ENCODE measurements at places on chromosomes 12 and 14.

DNA sequence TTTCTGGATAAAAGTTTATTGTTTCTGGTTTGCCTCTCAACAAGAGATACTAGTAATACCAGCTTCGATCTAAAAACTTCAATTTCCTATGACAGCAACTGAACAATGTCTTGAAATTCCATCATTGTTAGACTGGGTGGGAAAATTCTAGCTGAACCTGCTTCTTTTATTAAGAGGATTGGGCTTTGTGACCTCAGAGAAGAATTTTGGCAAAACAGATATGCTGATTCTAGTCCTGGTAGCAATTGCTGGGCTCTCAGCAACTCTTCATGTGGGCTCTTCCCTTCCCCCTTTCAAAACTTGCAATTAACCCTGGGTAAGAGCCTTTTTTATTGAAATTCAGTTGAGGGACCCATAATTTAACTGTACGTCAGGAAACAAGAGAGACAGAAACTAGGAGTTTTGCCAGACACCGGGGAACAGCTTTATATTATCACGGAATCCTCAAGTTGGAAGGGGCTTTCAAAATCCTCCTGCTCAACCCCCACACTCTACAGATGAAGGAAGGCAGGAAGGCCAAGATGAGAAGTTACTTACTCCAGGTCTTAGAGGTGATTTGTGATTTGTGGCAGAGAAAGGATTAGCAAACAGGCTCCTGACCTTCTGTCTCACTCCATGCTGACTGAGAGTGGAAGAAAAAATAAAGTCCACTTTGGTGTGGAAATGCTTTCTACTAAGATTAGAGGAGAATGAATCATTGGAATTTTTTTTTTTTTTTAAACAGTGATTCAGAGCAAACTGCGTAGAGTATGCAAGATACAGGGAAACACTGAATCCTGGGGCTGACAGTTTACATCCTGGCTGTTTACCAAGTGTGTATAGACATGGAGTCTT, 239.0 kb upstream of the ATP2B1 start:
- DNase-seq = peak; percentile 13

GRCh38 chr14:74627076-74627475, 15.0 kb upstream of the LTBP2 start:
- no peak for DNase-seq

- DNase-seq = no peak
Measured at GRCh38 chr12:106074361-106074705, 64.4 kb downstream of the NUAK1 start.

DNA sequence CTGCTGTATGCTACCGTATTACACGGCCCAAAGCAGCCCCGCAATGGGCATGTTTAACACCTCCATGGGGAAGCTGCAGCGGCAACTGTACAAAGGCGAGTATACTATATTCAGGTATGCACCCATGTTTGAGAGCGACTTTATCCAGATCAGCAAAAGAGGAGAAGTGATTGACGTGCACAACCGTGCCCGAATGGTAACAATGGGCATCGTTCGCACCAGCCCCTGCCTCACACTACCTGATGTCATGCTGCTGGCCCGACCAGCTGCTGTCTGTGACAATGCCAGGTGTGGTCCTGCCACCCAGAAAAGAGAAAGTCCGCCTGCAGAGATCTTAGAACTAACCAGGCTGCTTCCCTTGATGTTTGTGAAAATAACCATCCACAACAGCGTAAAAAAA, 630 bp downstream of the GARIN6 start:
- DNase-seq = no peak

GRCh38 chr12:46109343-46110222, 119.2 kb upstream of the SCAF11 start:
- no peak for DNase-seq

- DNase-seq = no peak
Measured at GRCh38 chr12:6547987-6548386, 7.9 kb downstream of the IFFO1 start.

- DNase-seq = no peak
Measured at GRCh38 chr12:122819209-122819785, 16.0 kb upstream of the HIP1R start.

DNA sequence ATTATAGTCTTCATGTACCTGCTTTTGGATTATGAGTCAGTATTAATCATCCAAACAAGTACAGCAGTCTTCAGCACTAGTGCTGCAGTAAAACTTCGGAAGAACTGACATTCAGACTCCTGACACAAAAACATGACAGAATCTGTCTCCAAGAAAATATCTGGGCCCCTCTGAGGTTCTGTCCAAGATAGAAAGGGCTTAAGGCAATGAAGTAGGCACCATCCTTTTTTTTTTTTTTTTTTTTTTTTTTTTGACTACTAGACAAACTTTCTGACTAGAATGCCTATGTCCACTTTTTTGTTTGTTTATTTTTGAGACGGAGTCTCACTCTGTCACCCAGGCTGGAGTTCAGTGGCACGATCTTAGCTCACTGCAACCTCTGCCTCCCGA, 112.5 kb downstream of the MED13L start:
- DNase-seq = no peak

- no peak for DNase-seq
Measured at GRCh38 chr12:55909513-55909884, 18.2 kb downstream of the PYM1 start.

GRCh38 chr14:56195704-56196103, 77.5 kb downstream of the PELI2 start:
- peak; percentile 60 for DNase-seq

GRCh38 chr14:99559286-99559990, 44.6 kb downstream of the CCDC85C start:
- DNase-seq = no peak

DNA sequence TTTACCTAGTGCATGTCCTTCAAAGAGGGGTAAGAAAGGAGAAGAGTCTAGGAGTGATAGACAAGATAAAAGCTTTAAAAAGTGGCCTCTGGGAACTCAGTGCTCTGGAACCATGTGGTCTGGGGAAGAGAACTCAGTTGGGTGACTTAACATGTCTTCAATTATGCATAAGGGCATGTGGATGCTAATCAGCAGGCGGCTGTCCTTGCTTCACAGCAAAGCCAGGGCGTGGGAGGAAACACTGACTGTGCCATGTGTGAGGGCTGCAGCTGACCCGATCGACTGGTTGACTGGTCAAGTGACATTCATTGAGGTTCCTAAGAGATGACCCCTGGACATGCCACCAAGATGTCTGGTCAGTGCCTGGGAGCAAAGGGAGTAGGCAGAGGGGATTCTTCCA, 1053.8 kb downstream of the BCL11B start:
- no peak for DNase-seq

DNA sequence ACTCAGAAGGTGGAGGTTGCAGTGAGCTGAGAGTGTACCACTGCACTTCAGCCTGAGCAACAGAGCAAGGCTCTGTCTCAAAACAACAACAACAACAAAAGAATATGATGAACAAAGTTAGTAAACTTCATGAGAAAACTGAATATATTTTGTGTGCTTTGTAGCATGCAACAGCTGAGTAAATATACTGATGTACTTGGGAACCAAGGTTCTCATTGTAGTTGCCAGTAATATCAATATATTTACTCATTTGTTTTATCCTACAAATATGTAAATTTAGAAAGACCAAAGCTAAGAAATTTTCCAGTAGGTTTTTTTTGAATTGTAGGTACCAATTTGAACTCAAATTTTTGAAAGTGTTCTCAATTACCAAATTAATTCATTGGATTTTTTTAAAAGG, 127.2 kb downstream of the IPO8 start:
- no peak for DNase-seq

DNA sequence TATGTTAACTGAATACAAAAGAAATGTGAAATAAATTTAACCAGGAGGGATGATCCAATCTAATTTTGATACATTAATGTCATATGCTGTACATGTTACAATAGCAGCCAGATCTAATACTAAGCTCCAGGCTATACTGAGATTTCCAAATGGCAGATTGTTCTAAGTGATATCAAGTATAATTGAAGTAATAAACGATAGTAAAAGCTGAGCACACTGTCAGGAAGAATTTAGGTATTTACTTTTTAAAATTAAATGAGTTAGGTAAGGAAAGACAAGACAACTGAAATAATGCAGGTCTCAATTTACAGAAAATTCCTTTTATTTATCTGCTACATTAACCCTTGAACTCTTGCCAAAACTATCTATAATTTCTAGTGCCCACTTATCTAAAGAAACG, 39.9 kb downstream of the INSM2 start:
- DNase-seq = no peak

- peak; percentile 38 for DNase-seq
Measured at GRCh38 chr14:23910101-23910875, 43.3 kb upstream of the DHRS4 start.

DNA sequence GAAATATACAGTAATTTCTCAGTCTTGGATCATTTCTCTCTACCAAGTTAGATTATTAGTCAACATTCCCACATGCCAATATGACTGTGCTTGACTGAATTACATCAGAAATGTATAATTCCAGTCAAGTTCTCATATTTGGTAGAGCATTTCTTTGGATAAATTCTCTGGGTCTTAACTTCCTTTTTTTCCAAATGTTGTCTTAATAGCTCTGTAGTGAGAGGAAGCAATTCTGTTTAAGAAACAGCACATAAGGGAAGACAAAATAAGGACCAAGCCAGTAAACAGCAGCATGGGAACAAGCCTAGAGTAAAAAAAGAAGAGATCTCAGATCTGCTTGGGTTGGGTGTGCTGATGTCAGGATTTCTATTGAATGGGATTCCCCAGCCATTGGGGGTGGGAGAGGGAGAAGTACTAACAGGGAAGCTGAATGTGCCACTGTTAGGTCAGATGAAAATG, 14.2 kb upstream of the DYRK2 start:
- no peak for DNase-seq

DNA sequence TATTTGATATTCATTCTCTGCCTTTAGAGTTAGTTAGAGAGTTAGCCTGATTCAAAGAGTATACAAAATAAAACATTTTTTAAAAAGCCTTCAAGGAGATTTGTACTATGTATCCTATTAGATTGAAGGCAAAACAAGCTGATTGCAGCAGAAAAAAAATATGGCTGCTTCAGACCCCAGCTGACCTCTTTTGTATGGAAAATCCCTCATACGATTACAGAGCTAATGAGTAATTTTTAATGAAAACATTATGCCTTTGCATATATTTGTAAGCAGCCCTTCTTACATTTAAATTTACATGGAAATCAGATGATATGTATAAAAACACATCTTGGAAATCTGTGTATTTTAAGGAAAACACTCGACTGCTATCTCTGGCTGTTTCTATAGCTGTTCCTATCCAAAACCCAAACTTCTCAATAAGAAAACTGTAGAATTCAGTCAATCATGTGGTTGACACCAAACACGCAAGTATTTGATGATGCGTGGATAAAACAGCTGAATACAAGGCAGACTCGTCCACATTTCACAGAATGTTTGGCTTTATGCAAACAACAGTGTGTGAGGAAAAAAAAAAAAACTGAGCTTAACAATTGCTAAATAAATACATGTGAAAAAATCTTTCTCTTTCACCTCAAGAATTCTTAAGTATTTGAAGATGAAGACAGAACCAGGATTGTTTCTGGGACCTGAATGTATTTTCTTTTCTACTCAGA, 275.3 kb downstream of the EGLN3 start:
- no peak for DNase-seq

GRCh38 chr12:57123813-57124212, 4.5 kb upstream of the LRP1 start:
- DNase-seq = no peak

DNA sequence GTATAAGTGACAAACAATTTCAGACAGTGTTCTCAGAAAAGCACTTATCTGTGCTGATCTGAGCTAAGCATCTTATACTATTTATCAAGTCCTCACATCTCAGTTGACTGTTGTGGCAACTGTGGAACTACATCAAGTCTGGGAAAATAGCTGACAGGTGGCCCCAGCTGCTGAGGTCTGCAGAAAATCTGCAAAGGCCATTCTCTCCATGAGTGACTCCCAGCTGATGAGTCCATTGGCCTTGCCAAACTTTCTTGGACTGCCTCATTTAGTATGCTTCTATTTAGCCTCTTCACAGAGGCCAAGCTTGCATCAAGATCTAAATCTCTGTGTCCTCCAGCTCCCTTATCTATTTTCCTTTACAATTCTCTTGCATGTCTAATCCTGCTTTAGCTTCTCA, 174.5 kb upstream of the RBM19 start:
- no peak for DNase-seq

GRCh38 chr14:56341766-56342493, 223.7 kb downstream of the PELI2 start:
- DNase-seq = no peak

- DNase-seq = no peak
Measured at GRCh38 chr14:63782683-63783389, 55.0 kb upstream of the SGPP1 start.

GRCh38 chr14:93039649-93040315, 75.9 kb downstream of the ITPK1 start:
- no peak for DNase-seq

DNA sequence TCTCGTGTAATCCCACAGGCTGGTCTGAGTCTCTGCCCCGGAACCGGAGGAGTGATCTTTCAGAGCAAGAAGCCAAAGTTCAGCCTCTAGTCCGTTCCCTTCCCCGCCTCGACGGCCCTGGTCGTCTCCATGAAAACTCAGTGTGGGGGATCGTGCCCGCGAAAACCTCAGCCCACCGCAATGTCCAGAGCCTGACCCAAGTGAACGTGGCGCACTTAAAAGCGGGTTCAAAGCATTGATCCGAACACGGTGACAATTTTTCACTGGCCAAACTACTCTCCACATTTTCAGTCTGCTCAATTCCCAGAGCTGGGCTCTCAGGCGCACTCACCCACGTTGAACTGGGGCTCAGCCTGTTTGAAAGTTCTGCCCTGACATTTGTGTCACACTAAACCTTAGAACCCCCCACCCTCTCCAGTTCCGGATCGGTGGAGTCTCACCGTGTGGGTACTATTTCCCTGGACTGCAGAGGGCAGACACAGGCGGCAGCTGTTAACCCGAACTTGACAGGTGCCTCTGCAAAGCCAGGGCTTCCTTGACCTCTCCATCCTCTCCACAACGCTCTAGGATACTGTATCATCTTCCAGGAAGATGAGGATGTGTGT, 886 bp upstream of the PRICKLE1 start:
- no peak for DNase-seq

- DNase-seq = no peak
Measured at GRCh38 chr14:77045238-77046162, 17.0 kb upstream of the IRF2BPL start.

GRCh38 chr14:81222691-81223090, 1.9 kb upstream of the GTF2A1 start:
- no peak for DNase-seq

DNA sequence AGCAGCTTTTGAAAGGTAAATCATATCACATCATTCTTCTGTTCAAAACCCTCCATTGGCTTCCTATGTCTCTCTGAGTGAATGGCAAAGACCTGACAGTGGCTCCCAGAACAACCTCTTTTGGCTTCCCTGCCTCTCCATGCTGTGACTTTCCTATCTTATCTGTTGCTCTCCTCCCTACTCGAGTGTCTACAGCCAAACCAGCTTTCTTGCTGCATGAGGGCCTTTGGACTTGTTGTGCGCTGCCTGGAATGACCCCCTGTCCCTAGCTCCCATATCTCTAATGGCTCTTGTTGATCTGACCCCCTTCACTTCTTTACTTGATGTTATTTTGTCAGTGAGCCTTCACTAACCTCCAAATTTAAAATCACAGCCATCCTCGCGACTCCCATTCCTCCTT, 2.5 kb downstream of the SYNE2 start:
- no peak for DNase-seq

GRCh38 chr14:89858089-89858488, 96.4 kb downstream of the EFCAB11 start:
- no peak for DNase-seq

GRCh38 chr14:56808110-56808382, 2.2 kb downstream of the OTX2 start:
- no peak for DNase-seq
